Caki2 (cell line): ENCODE measurements at places on chromosomes 4 and X.

- no peak for DNase-seq
These were observed 30.4 kb upstream of the APELA start for GRCh38 chr4:164846566-164846965.

GRCh38 chr4:120004054-120004453 is 62.6 kb downstream of the MAD2L1 start:
- no peak for DNase-seq

DNA sequence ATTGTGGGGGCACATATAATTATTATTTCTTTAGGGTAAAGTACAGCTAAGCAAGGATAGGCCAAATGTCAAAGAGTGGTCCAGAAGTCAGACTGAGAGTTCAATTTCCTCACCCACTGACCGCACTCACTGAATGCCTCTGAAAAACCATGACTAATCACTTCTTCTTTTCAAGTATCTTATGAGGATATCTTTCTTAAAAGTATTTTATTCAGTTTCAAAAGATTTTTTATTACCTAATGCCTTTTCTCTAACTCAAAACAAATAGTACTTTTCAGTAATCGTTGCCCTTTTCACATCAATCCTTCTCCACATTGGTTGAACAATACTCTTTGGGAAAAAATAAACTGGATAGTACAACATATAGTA is 61.7 kb upstream of the CAMK2D start:
- DNase-seq = no peak

DNA sequence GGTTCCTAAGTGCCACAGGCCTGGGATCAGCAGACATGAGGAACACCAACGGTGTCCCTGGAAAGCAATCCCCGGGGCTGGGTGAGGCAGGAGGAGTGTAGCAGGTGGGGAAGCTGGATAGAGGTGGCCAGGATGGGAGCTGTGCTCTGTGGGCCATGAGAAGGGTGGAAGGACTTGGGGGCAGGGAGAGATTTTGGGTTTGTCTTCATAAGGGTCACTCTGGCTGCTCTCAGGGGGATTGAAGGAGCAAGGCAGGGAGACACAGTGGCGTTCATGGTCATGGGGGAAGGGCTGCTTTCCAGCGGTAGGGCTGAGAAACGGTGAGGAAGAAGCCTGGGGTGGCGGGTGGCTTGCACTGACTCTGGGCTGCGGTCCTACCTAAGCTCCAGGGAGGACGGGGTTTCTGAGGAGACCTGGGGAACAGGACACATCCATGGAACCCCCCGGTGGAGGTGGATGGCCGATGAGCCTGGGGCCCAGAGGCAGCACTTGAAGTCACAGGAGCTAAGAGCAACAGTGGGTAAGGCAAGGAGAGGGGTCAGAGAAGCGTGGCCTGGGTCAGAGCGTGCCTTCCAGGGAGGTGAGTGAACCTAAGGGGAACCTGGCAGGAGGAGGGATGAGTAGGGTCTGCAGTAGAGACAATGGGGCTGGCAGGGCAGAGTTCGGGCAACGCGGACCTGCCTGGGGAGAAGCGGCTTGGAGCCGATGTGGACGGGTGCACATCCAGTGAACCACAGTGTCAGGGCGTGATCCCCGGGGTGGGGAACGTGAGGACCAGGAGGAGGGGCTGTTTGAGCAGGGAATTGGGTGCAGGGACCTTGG is 12.4 kb upstream of the CTBP1 start:
- no peak for DNase-seq

DNA sequence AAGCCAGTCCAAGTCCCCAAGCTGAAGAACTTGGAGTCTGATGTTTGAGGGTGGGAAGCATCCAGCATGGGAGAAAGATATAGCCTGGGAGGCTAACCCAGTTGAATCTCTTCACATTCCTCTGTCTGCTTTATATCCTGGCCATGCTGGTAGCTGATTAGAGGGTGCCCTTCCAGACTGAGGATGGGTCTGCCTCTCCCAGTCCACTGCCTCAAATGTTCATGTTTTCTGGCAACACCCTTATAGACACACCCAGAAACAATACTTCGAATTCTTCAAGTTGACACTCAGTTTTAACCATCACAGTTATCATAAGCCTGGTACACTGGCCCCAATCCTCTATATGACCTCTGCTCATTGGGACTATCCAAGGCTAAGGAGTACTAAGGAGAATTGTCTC is 124.1 kb upstream of the WDR1 start:
- no peak for DNase-seq

GRCh38 chr4:24796620-24797019 is 1.2 kb downstream of the SOD3 start:
- DNase-seq = no peak

- DNase-seq = no peak
These were observed 48.5 kb downstream of the TLL1 start for GRCh38 chr4:165921546-165921945.

DNA sequence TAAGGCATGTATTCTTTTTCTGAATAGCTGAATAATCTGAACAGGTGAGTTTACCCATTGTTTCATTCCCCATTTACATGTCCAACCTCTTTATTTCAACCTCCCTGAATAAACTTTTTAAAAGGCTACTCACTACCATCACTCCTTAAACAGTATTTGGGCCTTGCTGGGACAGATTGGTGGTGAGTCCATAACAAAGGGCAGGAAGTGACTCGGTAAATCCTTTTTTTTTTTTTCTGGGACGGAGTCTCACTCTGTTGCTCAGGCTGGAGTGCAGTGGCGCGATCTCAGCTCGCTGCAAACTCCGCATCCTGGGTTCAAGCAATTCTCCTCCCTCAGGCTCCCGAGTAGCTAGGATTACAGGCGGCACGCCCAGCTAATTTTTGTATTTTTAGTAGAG is 23.4 kb upstream of the SEC24B start:
- DNase-seq = no peak

- DNase-seq = no peak
These were observed 5.1 kb upstream of the CXCL8 start for GRCh38 chr4:73735231-73735630.

DNA sequence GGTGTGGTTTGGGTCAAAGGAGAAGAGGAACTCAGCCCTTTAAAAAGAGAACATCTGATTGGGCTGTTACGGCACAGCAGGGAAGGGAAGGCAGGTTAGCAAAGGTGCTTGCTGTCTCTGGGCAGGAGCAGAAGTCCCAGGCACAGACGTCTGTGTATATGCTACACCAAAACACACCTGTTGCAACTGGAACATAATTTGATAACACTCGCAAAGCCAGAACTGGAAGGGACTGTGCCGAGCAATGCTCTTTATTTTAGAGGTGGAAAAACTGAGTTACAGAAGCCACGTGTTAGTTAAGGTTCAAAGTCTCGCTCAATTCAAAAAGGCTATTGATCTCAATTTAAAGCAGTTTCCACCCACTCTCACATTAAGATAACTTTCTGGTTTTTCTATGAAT is 2.2 kb upstream of the FAM114A1 start:
- DNase-seq = no peak

DNA sequence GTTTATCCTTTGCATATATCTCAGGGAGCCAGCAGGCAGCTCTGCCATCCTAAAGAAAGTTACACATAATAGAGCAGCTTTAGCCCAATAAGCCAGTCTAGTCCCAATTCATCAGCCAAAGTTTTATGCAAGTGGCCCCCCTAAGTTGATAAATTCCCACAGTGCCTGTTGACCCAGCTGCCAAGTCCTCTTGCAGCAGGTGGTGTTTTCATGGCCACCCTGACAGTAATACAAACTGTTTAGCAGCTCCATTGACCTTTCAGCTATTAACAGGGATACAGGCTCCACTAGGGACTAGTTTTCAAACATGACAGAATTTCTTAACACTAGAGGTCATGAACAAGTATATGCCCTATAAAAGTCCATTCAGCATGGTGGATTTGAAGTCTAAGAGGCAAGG is 77.5 kb downstream of the HHIP start:
- no peak for DNase-seq

DNA sequence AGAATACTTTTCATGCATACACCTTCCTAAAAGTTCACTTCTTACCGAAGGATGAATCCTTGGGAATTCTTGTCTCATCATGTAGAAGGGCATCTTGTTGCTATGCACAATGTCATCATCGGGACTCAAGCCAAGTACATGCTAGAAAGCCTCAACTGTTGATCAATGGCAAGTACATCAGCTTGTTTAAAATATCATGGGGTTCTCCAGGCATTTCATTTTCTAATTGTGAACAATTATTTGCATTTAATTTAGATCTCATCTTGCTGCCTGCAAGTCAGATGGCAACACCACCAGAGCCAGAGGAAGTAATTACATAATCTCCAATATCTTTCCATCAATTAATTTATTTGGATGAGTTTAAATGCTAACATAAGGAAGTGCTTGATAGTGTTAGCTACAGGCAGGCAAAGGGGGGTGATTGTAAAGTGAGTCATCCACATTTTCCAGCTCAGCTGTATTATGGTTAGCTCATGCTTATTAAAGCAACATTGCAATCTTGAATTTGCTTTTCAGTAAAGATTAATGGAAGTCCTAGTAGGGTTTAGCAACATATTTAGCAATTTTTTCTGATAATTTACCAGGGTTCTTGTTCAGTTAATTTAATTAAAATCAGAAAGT is 356.5 kb downstream of the CBLL2 start:
- DNase-seq = peak; percentile 14

DNA sequence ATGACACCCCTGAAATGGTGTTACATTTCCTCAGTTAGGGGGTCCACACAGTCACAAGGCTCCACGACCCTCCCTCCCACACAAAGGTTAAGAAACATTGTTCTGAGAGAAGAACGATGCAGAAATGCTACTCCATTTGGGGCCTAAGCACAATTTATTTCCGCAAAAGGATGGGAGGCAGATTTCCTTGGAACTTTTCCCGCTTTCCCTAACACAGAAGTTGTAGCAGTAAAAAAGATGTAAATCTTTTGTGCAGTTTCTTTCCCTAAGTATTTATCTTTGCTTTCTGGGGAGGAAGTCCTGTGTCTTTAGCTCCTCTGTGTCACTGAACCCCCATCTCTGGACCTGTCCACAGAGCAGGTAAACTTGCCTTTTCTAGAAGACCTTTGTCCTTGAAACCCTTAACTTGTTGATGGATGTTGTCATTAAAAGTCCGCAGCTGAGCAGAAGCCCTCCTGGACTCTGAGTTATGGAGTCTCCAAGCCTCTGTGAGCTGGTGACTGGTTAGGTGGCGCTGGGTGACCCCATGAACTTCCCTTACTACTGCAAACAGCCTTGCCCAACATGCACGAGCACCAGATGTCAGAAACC is 67.2 kb upstream of the SHISA3 start:
- no peak for DNase-seq

GRCh38 chrX:53294024-53294648 is 12.8 kb upstream of the IQSEC2 start:
- no peak for DNase-seq

DNA sequence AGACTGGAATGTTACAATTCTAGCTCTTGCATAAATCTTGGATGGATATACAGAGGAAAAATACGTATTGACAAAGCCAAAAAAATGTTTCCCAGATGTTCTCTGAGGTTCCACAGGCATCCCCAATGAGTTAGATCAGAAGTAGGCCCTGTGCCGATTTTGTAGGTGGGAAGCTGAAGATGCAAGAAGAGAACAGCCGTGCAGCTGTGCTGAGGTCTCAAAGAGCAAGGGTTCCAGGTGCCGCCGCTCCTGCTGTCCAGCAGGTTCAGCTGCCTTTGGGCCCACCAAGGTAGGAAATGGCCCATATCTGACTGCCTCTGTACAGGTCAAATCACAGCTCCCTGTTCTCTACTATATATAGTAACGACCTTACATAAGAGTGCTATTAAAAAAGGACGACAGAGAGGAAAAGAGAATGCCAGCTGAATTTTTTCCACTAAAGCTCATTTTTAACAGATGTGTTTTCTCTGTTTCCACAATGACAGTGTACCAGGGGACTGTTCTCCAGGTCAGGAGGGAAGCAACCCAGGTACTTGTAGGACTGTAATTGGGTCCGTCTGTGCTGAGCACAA is 155.6 kb downstream of the CBR4 start:
- no peak for DNase-seq

DNA sequence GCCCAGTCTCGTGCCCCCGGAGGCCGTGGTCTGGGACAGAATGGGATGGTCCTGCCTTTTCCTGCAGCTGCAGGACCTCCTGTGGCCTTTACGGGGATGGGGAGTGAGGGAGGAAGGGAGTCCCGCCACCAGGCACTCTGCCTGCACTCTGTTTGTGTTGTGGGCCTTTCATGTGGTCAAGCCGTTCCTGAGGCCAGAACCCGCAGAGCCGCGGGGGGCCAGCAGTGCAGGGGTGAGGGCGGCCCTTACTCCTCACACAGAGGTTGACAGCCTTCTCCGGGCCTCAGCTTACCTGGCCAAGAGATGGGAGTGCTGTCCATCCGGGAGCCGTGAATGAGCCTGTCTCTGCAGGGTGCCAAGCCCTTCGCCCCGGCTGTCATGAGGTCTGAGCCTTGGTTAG is 230.7 kb downstream of the AFAP1 start:
- DNase-seq = no peak

DNA sequence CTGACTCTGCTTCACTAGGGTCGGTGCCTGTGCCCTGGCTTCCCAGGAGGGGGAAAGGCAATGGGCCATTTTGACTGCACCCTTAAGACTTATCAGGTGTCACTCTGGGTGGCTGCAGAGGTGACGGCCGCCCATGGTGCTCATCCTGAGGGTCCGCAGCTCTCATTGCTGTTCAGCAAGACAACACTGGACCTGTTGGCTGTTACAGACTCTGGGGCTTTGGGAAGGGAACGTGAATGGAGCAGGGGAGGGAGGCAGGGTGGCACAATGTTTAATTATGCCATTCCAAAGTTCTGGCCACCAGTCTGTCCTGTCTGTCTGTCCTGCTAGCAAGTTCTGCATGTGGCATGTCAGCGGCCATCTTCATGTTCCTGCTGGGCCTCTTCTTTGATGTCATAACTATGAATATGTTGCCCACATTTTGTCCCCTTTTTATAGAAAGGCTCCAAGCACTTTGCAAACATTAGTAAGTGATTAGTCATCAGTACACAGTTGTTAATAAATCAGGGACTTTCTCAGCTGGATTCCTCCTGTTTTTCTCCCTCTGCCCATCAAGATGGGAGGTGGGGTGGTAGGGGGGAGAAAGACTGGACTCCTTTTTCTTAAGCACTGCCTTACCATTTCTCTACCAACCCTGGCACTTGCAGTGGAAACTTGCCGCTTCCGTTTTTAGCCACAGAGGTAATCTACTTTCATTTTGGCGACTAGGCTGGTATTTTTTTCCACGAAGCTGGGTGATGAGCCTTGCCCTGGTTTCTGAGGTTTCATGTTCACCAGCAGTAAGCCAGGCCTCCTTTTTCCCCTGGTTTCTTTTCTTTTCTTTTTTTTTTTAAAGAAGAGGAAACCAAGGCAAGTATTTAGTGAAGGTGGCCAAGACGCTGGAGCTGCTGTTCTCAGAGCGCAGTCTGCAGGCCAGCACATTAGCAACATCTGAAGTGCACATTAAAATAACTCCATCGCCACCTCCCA is 88.6 kb upstream of the TRIM2 start:
- DNase-seq = peak; percentile 81

- peak; percentile 95 for DNase-seq
These were observed 6.5 kb downstream of the CRLF2 start for GRCh38 chrX:1205681-1206611.
